T1000 (cell line): ENCODE measurements at places on chromosomes 5 and 9.

DNA sequence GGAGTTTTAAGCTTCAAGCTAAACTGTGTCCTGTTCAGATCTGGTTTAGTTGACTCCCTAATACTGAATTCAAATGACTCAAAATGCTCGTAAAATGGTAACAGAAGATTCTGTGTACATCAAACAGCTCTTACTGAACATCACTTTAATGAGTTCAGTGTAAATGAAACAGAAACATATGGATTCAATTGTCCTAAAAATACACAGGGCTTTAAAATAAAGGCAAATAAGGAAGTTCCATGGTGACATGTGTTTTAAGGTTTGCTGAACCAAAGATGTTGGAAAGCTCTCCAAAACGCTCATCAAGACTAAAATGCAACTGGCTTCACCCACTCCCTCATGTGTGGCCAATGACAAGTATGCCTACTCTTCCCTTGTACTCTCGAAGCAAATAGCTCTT, 340.0 kb upstream of the PIK3R1 start:
- DNase-seq = no peak

DNA sequence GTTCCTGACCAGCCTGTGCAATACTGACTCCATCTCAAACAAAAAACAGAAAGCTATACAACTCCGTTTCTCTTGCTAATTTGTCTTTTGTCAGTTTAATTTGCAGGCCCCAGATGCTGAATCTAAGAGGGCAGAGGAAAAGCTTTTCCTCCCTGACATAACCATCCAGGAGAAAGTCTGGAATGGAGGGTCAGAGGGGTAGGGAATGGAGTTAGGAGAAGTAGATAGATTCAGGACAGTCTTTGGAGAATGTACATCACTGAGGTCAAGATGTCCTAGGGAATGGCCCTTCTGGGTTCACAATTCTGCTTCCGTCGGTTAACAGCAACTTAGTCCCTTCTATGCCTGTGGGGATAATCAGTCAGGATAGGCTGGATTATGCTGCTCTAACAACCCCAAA, 6.6 kb upstream of the SQSTM1 start:
- no peak for DNase-seq

GRCh38 chr5:147552897-147553296, 43.0 kb upstream of the DPYSL3 start:
- no peak for DNase-seq

GRCh38 chr5:133696006-133696584, 83.8 kb upstream of the FSTL4 start:
- DNase-seq = no peak

GRCh38 chr5:78644741-78645300, 3.8 kb downstream of the LHFPL2 start:
- DNase-seq = no peak

- peak; percentile 17 for DNase-seq
Measured at GRCh38 chr9:100098046-100098886, 534 bp downstream of the ERP44 start.

- DNase-seq = no peak
Measured at GRCh38 chr9:33346564-33346963, 55.8 kb downstream of the AQP7 start.
